Stimulated activated CD8-positive, alpha-beta memory T cell treated with anti-CD3 and anti-CD28 coated beads, Interleukin-7, amount 100 ng/mL, for 1 hour (primary cell): ENCODE measurements at places on chromosomes 1 and 21.

GRCh38 chr1:2548068-2548589, 8.0 kb upstream of the TNFRSF14 start:
- DNase-seq, result peak; percentile 67

GRCh38 chr1:227945891-227946623, 1.7 kb downstream of the WNT9A start:
- DNase-seq, result no peak

DNA sequence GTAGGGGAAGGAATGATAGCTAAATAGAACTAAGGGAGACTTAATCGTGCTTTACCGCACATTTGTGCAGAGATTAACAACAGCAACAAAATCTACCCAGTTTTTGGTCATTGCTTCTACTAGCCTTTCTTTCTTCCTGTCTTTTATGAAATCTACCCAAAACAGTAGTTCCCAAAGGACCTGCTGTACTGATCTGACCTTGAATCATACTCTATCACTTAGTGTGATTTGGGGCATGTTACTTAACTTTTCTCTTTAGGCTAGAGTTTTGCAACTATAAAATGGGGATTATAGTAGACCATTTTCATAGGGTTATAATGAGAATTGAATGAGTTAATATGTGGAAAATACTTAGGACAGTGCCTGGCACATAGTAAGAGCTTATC, 30.5 kb upstream of the MACF1 start:
- no peak for DNase-seq

GRCh38 chr1:57019236-57019839, 53.5 kb upstream of the C8B start:
- no peak for DNase-seq

DNA sequence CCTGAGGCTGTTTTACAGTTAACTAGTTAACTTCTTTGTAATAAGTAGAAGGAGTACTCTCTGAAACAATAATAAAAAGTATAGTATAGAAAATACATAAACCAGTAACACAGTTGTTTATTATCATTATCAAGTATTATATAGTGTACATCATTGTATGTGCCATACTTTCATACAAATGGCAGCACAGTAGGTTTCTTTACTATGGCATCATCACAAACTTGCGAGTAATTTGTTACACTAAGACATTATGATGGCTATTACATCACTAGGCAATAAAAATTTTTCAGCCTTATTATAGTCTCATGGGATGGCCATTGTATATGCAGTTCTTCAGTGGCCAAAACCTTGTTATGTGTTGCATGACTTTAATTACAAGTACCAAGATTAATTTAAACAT, 1376.5 kb upstream of the ADGRL2 start:
- DNase-seq, result no peak

DNA sequence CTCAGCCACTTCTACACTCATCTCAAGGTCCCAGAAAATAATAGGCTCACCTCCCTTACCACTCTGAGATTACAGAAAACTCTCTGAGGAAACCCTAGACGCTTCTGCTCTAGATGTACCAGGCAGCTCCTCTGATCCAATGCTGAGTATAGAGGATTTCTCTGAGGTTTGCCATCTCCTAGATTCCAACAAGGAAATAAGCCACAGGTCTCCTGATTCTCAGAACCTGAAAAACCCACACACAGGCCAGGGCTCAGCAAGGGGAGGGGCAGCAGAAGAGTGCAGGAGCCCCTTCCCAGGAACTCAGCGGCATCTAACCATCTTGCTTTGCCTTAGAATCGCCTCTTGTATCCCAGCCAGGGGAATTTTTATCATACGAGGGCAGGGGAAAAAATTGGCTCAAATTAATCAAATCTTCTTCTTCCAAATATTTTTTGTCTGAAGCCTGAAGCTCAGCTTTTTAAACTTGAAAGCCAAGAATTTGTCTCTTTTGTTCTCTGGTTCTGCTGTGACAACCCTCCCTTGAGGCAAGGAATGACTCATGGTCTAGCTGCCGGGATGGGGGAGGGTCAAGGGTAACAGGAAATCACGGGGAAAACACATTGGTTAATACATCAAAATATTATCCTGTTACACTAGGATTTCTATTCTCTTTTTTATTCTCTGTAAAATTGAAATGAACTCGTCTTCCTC, 30.8 kb downstream of the GORAB start:
- no peak for DNase-seq

DNA sequence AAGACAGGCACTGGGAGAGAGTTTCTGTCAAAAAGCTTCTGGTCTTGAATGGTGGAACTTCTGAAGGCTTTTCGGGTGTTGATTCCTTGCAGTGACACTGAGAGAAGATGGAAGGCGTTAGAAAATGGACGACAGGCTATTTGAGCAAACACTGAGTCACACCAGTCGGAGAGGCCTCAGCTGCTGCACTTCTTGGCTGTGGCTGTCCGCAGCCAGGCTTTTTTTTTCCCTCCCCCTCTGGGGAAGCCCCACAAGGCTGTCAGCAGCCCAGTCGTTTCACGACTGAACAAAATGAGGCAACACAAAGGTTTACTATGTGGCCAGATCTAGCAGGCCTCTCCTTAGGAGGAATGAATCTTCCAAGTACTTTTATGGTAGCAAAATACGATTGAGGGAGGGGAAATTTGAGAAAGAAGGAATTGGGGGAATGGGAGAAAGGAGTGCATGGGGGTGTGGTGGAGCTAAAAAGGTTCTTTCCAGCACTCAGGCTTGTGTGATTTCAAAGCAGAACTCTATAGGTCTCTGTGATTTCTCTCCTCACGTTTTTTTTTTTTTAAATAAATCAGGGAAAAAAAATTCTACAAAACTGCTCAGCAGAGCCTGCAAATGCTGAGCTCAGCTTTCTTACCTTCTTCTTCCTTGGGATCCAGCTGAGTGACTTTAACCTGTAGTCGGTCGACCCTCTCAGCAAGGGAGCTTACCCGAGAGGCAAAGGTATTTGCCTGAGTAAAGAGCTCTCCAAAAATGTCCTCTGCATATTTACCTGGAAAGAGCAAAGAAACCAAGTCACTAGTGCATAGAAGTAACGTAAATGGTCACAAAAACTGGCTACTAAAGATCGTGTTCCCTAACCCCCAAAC, 26.1 kb downstream of the GPR3 start:
- no peak for DNase-seq

DNA sequence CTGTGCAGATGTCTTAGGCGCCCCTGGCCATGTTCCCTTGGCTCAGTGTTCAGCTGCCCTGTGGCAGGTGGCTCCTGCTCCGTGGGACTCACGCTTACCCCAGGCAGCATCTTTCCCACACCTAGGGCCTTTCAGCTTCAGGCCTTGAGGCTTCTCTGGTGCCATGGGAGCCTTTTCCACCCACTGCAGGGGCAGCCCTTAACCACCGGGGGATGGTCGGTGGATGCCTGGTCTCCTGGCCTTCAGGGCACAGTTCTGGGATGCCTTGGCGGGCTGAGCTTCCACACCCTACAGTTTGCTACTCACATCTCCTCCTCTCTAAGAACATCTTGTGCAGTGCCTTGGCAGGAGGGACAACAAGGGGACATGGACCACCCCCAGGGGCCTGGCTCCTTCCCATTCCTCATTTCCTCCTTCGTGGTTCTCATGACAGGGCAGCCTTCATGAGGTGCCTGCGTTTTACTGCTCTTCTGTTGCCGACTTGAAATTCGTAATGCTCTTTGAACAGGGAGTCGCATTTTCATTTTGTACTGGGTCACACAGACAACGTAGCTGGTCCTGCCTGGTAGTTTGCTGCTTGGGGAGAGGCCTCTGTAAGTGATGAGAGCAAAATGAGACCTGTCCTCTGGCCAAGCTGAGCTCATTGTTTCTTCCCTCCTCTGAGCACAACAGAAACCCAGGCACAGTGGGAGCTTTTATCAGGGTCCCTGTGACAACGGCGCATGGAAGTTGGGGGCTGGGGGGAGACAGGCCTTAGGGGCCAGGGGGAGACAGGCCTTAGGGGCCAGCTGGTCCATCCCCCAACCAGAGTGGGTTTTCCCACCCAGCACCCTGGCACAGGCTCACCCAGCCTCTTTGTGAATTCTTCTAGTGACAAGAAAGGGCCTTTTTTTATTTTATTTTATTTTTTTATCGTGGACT, 62.0 kb upstream of the NEK2 start:
- DNase-seq, result no peak

DNA sequence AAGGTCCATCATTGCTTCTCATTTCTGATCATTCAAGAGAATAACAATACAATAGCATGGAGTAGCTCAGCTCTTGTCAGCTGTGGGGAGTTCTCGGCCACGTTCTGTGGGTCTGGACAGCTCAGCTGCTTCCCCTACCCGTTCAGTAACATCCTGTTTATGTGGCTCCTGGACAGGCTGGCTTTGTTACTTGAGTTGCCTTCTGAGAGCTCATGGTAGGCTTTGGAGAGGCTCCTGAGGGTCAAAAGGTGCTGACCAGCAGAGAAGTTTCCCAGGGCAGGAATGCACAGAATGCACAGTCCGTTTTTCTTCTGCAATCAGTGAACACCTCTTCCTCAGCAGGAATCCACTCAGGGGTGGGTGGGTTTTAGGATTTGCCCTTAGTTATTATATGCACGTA, 36.0 kb downstream of the KAZN start:
- no peak for DNase-seq

- DNase-seq, result no peak
Measured at GRCh38 chr1:21716169-21716568, 47.0 kb upstream of the RAP1GAP start.

- no peak for DNase-seq
Measured at GRCh38 chr1:21867451-21867996, 55.5 kb downstream of the LDLRAD2 start.

DNA sequence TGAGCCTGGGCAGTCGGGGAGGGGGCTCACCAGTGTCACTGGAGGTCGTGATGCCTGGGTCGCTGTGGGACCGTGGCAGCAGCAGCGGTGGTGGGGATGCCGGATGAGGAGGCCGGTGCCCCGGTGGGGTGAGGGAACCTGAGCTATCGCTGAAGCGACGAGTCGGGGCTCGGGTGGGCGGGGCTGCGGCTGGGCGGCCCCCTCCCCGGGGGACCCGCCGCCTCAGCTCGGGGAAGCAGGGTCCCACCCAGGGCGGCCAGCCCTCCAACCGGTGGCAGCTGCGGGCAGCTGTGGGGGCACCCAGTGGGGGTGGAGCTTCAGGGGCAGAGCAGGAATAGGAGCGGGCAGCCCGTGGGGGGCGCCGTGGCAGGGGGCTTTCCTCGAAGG, 5.0 kb downstream of the ENTREP3 start:
- no peak for DNase-seq

- DNase-seq, result peak; percentile 40
Measured at GRCh38 chr1:47333922-47334764, 553 bp downstream of the CMPK1 start.
